Stimulated activated CD4-positive, alpha-beta T cell treated with anti-CD3 and anti-CD28 coated beads, Interleukin-1b, Interleukin-23, amount 100 ng/mL, for 24 hours (primary cell): ENCODE measurements at places on chromosomes 13 and 19.

DNA sequence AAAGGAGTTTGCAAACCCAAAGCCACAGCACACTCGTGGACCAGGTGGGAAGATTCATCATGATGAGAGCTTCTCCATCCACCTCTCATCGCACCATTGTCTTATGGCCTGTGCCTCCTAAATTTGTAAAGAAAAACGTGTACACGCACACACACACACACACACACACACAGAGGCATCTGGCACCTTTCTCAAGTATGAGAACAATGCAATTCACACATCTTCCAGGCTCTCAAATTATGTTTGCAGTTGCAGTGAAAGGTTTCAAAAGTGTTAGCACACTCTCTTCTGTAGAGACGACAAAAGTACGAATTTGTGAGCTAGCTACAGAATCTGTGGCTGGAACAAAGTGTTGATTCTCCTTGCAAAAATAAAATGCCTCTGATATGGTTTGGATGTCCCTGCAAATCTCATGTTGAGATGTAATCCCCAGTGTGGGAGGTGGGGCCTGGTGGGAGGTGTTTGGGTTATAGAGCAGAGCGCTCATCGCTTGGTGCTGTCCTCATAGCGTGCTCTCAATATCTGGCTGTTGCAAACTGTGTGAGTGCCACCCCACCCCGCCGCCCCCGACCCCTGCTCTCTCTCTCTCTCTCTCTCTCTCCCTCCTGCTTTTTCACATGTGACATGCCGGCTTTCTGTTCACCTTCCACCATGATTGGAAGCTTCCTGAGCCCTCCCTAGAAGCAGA is 21.8 kb upstream of the RAB20 start:
- DNase-seq = no peak

DNA sequence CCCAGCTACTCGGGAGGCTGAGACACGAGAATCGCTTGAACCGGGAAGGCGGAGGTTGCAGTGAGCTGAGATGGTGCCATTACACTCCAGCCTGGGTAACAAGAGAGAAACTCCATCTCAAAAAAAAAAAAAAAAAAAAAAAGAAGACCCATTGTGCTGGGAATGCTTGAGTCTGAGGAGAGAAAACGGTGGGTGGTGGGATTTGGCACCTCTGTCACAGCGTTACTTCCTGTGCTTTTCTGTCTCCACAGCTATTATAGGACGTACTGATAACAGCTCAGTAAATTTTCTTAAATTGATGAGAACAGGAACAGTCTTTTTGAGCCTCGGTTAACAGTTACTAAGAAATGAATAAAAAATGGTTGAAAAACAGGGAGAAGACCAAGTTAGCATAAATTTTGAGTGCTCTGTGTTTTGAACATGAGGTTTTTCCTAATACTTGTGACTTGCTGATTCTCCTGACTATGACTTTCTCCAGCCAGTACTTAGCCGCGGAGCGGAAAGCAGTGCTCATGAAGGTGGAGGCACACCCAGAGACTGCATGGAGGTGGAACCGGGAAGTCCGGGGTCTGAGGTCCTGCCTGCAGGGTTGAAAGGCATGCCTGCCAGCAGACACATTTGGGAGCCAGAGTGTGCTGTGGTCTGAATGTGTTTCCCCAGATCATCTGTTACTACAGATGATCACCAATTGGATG is 55.3 kb upstream of the TEX29 start:
- DNase-seq = no peak

DNA sequence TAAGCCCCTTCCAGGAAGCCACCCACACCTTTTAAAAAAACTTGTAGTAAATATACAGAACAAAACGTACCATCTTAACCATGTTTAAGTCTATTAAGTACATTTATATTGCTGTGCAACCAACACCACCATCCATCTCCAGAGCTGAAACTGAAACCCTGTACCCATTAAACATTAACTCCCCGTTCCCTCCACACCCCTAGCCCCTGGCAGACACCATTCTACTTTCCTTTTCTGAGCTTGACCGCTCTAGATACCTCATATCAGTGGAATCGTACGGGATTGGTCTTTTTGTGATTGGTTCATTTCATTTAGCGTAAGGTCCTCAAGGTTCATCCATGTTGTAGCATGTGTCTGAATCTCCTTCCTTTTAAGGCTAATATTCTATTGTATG is 13.0 kb upstream of the SPATA13 start:
- DNase-seq = no peak

DNA sequence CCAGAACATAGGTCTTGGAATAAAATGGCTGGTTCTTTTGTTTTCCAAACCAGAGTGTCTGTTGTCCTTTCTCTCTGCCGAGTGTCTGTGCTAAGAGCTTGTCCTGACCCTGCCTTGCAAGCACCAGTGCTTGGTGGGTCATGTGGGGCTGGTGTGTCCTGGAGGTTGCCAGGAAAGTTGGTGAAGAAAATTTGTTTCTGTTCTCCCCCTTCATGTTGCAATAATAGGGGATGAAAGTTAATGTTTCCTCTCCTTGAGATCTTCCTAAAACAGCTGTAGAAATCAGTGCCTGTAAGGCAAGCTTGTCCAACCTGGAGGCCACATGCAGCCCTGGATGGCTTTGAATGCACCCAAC is 2.7 kb downstream of the HAMP start:
- DNase-seq = no peak

- no peak for DNase-seq
These were observed 19.4 kb upstream of the PAK4 start for GRCh38 chr19:39106194-39106593.

DNA sequence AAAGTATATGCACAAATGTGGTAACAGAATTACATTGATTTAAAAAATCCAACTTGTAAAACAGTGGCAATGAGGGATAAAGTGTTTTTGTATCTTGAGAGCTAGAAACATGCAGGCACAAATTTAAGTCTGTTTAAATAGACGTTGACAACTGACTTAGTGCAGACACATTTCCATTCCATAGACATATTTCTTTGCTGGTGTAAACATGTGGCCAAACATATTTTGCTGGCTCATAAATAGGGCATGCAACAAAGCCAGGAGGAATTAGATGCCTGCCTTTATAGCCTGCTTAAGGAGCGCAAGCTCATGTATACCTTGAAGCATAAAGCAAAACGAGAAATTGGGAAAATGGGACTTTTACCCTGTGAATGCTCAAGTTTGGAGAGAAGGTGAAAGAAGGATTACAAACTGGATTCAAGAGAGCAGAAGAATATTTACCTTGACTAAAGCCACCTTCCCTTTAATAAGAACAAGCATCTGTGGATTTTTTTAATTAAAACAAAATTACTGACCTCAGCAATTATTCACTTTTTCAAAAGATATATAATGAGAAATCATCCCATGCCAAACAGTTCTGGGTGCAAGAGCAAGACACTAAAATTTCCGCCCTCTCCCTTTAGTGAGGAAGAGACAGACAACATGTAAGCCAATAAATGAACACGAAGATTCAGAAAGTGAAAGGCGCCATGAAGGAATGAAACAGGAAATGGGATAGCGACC is 71.0 kb downstream of the DCT start:
- DNase-seq = no peak
